ENCODE measurements at places on chromosomes 12 and 14.

GRCh38 chr12:14723763-14724162 is 27.4 kb upstream of the GUCY2C start:
- DNase-seq: no peak

- no peak for DNase-seq
These were observed 89.5 kb upstream of the BCL2L14 start for GRCh38 chr12:11981121-11981733.

GRCh38 chr12:22046968-22047390 is 961 bp downstream of the CMAS start:
- DNase-seq: no peak

- DNase-seq: no peak
These were observed 167.2 kb downstream of the FSCB start for GRCh38 chr14:44339862-44340261.

GRCh38 chr14:85223667-85224066 is 306.3 kb upstream of the FLRT2 start:
- DNase-seq: no peak

GRCh38 chr14:105168496-105168978 is at the start of gene JAG2:
Gene JAG2 (minus strand): TSS chr14:105168776. CDS start chr14:105168420, 356 bp downstream.
- DNase-seq: peak; percentile 66

GRCh38 chr12:124481772-124482566 is 85.4 kb downstream of the NCOR2 start:
- DNase-seq: no peak

DNA sequence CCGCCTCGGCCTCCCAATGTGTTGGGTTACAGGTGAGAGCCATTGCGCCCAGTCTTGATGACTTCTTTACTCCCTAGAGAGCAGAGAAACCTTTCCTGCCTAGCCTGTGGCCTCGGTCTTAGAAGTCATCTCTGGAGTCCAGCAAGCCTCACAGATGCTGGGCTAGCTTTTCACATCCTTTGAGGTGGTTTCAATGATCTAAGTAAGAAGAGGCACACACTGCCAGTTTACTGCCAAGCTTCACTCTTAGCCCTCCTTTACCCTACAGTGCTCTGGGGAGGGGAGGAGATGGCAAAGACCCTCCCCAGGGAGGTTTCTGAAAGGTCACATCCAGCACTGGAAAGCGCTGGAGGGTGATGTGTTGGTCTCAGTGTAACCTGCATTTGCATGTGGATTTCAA is 304.8 kb downstream of the PCNX1 start:
- no peak for DNase-seq

DNA sequence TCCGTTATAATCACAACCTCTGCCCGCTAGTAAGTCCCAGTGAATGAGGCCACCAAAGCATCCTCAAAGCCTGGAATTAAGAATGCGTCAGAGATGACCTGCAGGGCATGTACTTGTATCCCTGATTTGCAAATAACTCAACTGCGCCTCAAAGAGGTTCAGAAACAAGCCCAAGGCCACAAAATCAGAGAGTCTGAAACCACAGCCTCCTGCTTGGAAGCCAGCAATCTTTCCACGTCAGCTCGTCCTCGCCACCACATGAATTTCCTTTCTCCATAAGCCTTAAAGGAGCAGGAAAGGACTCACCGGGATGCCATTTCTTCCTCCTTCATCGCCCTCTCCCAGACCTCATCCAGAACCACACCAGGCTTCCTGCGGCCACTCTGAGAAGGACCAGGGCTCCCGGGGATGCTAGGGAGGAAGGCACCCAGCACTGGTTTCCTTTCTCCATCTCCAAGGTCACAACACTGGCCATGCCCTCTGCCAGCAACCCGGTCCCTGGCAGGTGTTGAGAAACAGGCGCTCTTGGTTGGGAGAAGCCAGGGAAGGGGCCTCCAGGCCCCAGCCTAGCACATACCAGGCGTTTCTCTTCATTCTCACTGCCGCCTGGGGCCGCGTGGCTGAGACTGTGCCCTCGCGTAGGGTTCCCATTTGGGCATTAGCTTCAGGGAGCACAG is 191.2 kb upstream of the DIO3 start:
- no peak for DNase-seq

GRCh38 chr12:9796346-9796745 is 30.9 kb upstream of the KLRF1 start:
- no peak for DNase-seq

- peak; percentile 20 for DNase-seq
These were observed 3.6 kb upstream of the ELK3 start for GRCh38 chr12:96190413-96191108.

DNA sequence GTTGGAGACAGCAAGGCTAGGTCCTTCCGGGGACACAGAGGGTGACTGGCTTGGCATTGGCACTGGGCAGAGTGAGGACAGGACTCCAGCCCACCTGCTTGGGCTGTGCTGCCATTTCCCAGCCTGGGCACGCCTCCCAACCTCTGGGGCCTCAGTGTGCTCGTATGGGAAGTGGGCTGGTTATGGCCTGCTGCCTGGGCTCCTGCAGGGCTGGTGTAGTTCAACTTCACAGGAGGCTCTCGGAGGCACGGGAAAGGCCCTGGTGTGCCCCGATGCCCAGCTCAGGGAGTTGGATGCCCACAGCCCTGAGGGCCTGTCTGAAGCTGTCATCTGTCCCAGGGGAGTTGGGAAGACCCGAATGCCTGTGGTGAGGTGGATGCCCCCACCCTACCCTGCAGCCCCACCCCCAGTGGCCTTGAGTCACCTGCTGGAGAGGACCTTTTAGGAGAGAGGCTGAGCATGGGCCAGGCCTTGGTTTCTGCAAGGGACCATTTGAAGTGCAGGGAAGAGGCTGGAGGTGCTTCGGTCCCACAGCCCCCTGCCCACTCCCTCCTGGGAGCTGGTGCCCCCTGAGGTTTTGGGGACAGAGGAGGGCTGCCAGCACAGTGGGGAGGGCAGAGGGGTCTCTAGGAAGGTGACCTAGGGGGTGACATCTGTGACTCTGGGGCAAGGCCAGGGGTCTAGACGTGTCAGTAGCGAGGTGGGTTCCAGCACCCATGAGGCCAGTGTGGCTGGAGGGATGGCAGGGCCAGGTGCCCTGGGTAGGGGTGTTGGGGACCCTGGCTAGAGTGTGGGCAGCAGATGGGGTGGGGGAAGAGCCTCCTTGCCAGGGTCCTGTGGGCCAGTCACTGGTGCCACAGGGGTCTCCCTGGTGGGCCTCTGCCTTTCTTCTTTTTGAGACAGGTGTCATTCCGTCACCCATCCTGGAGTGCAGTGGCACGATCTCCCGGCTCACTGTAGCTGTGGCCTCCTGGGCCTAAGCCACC is 9.1 kb downstream of the ULK1 start:
- no peak for DNase-seq

DNA sequence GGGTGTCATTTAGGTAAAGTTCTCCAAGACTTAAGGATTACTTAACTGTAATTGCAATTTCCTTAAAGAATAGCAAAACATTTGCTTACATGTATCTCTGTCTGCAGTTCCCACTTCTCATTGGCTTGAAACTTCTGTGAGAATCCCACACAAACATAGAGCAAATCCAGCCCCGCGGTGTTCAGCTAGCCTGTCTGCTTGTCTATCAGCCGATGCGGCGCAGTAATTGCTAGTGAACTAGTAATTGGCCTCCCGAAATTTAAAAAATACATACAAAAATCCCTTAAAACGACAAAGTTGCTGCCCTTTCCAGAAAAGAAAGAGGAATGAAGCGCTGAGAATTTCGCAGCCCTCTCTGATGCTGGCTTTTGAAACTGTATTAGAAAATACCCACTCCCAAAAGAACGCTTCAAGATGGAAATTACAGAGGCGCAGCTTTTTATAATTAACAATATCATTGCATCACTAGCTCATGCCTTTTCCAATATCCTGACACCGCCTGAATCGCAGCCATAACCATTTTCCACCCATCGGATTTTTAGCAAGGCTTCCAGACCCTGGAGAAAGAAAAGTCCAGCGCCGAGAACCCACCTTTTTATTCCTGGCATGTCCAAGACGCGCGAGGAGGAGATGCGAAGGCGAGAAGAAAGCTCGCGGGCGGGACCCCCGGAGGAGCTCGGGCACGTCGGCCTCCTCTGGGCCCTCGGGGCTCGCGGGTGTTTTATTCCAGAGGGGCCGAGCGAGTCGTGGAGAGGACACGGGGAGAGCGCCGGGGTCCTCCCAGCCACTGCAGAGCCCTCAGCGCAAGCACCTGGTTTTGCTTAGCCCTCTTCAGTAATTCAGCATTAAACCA is 646 bp downstream of the FBLN5 start:
- DNase-seq: peak; percentile 46

DNA sequence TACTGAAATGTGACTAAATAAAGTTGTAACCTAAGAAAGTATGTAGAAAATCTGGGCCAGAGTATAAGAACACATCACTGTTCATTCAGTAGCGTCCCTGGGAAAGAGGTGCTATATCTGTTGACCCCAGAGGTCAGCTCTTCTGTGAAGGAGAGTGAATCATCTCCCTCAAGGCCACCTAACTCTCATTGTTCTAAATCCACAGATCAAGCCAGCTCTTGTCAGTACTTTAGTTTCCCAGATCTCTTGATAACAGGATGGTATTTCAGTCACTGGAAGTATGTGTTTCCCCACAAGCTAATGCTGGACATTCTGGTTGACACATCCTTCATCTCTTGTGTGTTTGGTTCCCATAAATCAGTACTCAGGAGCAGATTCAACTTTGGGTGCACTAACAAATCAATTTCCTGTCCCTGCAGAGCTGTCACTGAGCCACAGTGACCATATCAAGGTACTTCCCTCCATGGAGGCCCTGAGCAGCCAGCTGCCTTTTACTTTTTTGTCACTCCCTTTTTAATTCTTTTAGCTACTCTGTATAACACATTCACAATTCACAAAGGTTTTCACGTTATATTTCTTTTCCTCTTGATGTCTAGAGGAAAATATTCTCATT is 7.8 kb downstream of the KRT1 start:
- no peak for DNase-seq

GRCh38 chr12:3199551-3200031 is 122.4 kb downstream of the TSPAN9 start:
- peak; percentile 69 for DNase-seq

DNA sequence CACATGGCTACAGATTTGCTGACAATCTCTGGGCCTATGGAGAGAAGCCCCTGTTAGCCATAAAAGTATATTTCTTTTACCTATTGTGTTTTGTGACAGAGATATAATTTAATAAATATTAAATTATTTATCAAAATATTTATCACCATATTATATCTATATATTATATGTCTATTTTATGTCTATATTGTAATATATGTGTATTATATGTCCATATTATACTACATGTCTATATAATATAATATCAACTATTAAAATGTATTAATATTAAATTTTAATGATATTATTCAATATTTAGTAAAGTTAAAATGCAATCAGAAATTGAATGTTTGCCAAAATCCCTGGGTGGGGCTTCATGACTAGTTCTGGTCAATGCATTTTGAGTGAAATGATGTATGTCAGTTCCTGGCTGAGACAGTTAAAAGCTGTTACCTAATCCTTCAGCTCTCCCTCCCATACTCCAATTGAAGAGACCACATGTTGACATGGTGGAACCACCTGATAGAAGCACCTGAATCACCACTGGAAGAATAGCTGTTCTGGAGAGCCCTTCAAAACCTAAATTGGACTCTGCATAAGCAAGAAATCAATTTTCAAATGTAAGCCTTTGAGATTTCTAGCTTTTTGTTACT is 357.3 kb upstream of the DDHD1 start:
- no peak for DNase-seq

GRCh38 chr14:76595266-76595665 is 166.0 kb upstream of the VASH1 start:
- no peak for DNase-seq

- no peak for DNase-seq
These were observed 397.5 kb upstream of the CCDC196 start for GRCh38 chr14:66088656-66089055.

DNA sequence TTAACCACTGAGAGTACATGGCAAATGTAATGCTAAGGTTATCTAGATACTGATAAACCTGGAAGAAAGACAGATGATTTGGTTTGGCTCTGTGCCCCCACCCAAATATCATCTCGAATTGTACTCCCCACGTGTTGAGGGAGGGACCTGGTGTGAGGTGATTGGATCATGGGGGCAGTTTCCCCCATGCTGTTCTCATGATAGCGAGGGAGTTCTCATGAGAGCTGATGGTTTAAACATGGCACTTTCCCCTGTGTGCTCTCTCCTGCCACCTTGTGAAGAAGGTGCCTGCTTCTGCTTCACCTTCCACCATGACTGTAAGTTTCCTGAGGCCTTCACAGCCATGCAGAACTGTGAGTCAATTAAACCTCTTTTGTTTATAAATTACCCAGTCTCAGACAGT is 14.2 kb downstream of the NOXRED1 start:
- no peak for DNase-seq

GRCh38 chr12:43284486-43285158 is 267.4 kb downstream of the ADAMTS20 start:
- no peak for DNase-seq

- DNase-seq: no peak
These were observed 64.7 kb downstream of the CLMN start for GRCh38 chr14:95255013-95255412.

DNA sequence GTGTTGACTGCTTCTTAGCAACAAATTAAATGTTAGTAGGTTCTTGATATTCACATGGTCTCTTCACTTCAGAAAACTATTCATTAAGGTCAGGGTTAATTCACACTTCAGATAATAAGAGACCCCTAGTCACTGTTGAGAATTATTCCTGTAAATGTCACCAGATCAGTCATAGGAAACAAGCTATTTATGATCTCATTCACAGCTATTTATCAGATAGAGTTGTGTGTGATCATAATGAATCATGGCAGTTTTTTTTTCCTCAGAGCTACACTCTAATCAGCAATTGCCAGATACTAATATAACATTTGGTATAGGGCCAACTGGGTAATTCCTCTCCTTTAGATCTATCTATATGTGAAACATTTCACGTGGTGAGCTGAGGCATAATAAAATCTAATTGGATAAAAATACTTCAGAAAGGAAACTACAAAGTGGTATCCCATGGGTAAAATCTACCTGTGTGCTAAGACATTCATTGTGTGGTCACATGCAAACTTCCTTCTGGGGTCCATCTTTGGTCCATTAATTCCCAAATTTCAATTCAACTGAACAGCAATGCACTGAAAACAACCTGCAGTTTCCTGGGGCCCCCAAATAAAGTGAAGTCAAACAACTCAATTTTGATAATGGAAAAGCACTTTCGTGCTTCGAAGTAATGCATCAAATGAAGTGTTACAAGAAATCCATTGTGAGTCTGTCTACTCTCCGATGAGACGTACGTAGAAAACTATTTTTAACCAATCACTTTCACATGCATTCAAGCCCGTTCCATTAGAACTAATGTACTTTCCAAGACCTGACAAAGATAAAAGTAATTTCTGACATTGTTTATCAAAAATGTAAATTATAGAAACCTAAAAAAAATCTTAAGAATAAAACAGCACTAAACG is 197.0 kb downstream of the ACSS3 start:
- DNase-seq: no peak

- no peak for DNase-seq
These were observed 2.4 kb downstream of the SLC35F4 start for GRCh38 chr14:57863471-57863870.

- no peak for DNase-seq
These were observed 166.7 kb downstream of the RAD51B start for GRCh38 chr14:67986131-67986841.

- no peak for DNase-seq
These were observed 114.1 kb upstream of the FKBP4 start for GRCh38 chr12:2680676-2681039.
